ENCODE measurements at places on chromosomes 5 and 9.

- no peak for DNase-seq
Measured at GRCh38 chr5:54224103-54224826, 86.1 kb downstream of the ARL15 start.

DNA sequence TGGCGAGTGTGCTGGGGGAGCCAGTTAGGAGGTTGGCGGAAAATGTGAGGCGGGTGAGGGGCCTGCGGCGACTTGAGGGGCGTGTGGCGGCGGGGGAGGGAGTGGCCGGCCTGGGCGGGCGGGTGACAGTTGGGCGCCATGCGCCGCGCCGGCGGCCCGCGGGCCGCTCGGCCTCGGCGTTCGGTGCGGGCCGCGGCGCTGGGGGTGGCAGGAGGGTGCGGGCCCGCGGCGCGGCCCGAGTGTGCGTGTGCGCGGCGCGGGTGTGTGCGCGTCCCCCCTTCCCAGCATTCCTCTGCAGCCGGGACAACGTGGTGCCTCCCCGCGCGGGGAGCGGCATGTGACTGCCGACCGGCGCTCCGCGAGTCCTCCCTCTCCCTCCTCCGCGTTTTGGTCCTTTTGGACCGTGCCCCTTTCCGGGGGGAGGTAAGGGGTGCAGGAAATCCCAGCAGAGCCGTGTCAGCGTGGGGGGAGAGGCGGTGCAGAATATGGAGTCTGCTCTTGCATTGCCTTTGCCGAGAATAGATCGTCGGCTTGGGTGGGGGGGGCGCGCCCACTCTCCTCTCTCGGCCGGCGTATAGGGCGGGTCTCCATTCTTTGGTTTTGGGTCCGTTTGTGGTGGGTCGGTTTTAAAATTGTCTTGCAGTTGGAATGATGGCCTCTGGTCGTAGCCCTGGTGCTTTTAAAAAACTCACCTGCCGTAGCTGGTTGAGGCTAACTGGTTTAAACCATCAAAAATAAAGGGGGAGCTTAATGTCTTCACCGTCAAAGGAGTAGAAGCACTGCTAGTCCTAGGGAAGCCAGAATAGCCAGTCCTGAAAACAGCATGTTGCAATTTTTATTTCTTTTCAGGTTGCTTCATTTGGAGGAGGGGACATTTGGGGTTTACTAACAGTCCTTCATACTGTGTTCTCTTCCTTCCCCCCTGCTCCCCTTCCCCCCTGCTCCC is 2.0 kb downstream of the LARP1 start:
- peak; percentile 21 for DNase-seq

DNA sequence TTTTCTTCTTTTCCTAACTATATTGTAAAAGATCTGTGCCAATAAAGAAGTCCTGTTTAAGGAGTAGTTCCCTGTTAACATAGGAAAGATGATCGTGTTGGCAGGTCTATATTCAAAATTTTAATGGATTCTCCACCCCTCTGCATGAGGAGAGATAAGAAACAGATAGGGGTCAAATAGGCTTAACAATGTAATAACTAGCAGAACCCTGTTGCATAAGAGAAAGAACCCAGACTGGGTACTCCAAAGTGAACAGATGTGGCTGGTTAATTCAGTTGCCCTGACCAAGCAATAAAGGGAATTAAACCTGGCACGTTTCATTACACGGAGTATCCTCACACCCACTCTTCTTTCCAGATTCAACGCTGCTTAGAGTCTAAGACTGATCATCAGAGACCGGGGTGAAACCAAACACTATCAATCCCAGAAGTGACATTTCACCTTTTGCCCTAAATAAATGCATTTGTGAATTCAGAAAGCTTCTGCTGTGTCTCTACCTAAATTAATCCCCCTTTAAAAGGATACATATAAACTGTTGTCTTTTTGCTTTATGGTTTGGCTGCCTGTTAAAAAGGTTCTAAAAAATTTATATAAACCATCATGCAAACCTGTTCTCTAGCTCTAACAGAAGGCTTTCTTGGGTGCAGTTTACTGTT is 1276.9 kb upstream of the WWC1 start:
- DNase-seq: no peak

DNA sequence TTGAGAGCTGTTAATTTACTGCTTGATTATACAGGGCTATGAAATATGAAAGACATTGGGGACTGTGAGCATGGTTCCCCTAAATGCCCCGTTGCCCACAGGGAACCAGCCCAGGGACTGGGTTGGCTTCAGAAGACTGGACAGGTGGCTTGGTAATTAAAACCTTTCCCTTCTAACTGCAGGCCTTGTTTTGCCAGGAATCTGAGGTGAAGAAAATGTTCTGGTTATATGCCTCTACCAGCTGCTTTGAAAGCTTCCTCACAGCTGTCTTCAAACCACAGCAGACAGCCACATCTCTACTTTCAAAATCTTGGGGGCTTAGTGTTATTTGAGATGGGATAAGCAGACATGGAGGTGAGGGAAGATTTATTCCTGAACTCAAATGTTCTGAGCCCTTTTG is 153.3 kb upstream of the SPRY4 start:
- no peak for DNase-seq

GRCh38 chr5:75839547-75839946 is 122.3 kb upstream of the POC5 start:
- no peak for DNase-seq

DNA sequence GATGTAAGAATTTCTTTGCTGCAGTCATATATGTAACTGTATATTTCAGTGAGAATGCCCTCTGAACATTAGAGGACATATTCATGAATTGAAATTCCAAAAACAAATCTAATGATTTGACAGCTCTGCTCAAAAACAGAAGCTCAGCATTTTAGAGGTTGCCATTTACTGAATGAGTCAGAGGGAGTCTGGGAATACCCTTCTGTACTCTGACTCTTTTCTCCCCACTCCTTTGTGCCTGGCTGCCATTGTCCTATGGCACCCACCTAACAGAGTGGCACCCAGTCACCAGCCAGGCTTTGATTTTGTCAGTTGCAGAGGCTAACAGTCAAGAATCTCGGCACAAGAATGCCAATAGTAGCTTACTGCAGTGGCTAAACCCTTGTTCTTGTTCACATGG is 133.6 kb downstream of the ATG10 start:
- no peak for DNase-seq

- DNase-seq: no peak
Measured at GRCh38 chr9:105329719-105330062, 85.2 kb downstream of the SLC44A1 start.

DNA sequence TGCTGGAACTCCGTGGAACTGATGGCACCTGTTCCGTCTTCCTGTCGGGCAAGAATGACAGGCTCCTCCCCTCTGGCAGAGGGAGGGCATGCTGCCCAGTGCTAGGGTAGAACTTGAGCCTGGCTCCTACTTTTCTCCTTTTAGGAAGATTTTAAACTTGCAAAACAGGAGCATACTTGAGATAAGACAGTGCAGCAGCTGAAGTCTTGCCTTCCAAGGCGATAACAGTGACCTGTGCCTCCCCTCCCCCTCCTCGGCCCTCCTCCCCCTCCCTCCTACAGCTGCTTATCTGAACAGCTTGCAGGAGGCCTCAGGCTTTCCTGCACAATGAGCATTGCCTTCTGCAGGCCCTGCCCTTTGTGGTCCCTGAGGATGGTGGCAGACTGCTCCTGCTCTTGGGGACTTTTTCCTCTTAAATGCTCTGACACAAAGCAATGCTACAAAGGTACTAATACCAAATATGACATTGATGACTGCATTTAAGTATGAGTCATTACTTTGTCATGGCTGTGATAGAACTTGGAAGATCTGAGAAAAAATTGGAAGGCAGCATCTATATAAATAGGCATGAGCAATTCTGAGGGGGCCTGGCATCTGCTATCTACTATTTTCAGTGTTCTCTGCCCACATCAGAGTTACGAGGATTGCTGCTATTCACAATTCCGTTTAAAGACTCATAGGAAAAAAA is 2.0 kb downstream of the GADD45G start:
- no peak for DNase-seq

- DNase-seq: no peak
Measured at GRCh38 chr5:122515709-122516431, 203.8 kb downstream of the SNCAIP start.

DNA sequence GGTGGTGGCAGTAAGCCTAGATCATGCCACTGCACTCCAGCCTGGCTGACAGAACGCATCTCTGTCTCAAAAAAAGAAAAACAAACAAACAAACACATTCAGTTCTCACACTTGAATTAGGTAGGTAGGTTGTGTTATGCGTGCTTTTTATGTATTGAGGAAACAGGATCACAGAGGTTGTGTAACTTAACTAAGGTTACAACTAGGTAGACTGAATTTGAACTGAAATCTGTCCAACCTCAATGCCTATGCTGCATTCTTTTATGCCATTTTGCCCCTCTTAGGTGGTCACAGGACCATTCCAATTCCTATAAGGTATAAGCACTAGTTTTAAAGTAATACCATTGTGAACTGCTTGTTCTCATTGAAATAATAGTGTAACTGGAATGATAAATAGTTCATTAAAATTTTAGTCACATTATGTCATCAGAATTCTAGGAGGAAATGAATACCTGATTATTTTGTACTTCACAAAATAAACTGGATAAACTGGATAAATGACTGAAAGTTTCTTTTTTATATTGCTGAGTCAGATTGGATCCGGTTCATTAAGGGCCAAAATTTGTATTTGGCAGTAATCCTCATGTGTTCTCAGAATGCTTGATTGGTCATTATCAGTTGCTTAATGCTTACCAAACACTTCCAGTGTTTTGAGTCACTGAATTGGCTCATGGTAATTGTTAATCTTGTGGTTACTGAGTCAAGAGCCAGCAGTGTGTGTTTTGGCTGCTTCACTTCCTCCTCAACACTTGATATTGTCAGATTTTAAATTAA is 7.1 kb downstream of the UBAP1 start:
- no peak for DNase-seq

DNA sequence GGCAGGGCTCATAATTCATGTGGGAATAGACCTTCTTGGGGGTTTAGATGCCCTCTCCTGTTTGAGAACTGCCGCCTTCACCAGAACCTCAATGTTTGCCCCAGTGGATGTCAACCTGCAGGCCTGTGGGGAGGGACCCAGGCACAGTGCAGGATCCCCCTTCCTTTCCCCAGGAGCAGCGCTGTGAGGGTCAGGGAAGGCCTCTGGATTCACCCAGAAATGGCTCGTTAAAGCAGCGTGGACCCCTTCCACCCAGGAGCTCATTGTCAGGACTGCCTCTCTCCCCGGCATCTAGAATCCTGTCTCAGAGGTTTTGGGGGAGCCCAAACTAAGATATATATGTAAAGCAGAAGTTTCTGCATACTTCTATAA is 188.3 kb downstream of the GADD45G start:
- DNase-seq: no peak

- no peak for DNase-seq
Measured at GRCh38 chr5:26492906-26493459, 545.4 kb downstream of the CDH9 start.

- DNase-seq: no peak
Measured at GRCh38 chr9:116096853-116097252, 56.7 kb upstream of the PAPPA start.

DNA sequence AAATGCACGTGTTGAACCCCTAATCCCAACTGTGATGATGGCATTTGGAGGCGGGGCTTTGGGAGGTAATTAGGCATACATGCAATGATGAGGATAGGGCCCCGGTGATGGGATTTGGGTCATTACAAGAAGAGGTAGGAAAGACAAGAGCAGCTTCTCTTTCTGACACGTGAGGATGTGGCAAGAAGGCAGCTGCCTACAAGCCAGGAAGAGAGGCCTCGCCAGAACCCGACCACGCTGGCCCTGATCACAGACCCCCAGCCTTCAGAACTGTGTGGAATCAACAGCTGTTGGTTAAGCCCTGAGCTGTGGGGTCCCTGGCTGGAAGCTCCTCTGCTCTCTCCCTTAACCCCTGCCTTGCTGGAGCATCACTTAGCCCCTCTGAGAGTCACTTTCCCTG is 57.5 kb downstream of the COL23A1 start:
- no peak for DNase-seq

DNA sequence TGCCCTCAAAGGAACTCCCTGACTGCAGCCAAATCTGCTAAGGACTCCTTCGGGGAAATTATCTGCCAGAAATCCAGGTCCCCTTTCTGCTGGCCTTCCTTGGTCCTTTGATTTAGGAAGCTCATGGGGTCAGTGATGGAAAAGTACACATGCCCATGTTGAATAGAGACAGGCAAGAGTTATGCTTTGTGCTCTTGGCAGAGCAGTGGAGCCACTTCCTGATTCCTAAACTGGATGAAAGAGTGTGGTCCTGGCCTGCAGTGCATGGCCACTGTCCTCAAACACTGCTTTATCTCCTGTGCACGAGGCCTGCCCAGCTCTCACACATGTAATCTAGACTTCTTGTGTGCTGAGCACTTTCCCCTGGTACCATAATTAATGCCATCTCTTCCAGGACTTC is 2.0 kb upstream of the EBF1 start:
- no peak for DNase-seq

Data from activated CD8-positive, alpha-beta memory T cell treated with anti-CD3 and anti-CD28 coated beads for 1 hour (primary cell).